ENCODE measurements at places on chromosomes 13 and 19.

DNA sequence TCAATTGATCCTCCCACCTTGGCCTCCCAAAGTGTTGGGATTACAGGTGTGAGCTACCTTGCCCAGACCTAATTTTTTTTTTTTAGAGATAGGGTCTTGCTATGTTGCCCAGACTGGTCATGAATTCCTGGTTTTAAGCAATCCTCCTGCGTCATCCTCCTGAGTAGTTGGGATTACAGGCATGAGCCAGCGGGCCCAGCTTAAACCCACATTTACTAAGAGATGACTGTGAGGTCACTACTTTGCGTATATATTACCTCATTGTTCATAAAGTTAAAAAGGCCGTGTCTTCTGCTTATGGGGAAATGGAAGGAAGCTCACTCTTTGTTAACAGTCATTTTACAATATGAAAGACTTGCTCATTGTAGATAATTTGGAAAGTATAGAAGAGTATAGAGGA is 39.6 kb upstream of the C1QTNF9 start:
- DNase-seq: no peak

DNA sequence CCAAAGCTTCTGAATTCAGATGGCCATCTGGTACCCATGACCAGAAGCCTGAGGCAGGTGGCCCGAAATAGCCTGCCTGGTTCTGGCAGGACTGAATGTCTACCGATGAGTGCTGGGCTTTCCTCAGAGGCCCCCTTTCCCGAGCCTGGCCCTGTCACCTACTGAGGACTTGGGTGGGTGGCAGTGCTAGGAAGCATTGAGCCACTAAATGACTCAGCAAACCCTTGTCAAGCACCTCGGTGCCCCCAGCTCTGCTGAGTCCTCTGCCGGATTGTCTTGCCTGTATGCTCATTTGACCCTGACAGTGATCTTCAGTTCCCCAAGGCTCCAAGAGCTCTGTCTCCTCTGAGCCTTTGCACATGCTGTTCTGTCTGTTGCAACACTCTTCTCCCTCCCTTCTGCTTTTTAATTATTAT is 17.9 kb downstream of the PPP1R37 start:
- no peak for DNase-seq

GRCh38 chr13:24348797-24349515 is 39.6 kb downstream of the C1QTNF9 start:
- no peak for DNase-seq

DNA sequence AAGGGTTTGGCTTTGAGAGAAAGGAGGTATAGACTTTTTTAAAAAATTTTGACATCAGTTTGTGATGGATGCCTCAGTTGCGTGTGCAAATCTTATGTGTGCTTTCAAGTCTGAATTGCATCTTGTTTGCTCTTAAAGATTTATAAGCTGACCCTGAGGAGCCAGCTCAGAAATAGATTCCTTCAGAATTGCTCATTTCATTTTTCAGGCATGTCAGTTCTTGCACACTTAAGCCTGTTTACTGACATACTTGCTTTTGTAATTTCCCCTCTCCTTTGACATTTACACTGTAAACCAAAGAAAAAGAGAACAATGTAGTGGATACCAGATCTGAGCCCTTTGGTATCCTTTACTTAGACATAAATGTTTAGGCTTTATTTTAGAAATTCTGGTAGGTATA is 87.6 kb downstream of the RNF17 start:
- no peak for DNase-seq

GRCh38 chr19:7930765-7931164 is 4.8 kb upstream of the CTXN1 start:
- DNase-seq: no peak

DNA sequence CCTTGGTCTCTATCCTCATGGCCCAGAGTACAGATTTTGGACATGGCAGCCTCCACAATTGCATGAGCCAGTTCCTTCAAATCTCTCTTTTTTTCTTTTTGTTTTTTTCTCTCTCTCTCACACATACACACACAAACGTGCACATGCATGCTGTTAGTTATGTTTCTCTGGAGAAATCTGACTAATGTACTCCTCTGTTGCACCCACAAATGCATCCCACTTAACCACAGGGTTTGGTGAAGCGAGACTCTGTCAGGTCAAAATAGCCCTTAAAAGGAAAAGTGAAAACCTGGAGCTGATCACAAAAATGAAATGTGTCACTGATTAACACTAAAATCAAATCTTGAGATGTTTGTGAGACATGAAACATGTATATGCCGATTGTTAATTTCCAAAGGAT is 374.6 kb upstream of the ARGLU1 start:
- DNase-seq: no peak

GRCh38 chr13:20877902-20878301 is 24.6 kb downstream of the XPO4 start:
- no peak for DNase-seq

DNA sequence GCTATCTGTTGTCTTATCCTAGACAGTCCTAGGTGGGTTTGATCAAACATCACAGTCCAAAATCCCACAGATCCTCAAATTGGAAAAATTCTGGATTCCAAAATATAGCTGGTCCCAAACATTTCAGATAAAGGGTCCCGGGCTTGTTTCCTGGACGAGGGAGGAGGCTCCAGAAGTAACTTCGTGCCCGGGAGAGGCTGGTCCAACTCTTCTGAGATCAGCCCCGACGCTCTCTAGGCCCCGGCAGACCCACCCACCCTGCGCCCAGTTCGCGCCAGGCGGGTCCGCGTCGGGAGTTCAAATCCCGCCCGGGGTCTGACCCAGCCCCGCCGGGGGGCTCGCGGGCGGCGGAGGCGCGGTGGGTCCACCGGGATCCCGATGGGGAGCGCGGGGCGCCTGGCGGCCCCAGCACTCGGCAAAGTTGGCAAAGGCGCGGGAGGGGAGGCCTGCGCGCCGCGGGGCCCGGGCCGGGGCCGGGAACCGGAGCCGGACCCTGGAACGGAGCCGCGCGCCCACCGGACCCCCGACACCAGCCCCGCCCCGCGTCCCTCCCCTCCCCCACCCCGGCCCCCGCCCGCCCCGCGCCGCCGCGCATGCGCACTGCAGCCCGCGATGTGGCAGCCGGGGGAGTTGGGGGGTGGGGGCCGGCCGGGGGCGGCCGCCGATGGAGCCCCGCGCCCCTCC is 513 bp downstream of the MIER2 start:
- peak; percentile 70 for DNase-seq

- DNase-seq: no peak
These were observed 121.8 kb downstream of the URI1 start for GRCh38 chr19:30063650-30064347.

DNA sequence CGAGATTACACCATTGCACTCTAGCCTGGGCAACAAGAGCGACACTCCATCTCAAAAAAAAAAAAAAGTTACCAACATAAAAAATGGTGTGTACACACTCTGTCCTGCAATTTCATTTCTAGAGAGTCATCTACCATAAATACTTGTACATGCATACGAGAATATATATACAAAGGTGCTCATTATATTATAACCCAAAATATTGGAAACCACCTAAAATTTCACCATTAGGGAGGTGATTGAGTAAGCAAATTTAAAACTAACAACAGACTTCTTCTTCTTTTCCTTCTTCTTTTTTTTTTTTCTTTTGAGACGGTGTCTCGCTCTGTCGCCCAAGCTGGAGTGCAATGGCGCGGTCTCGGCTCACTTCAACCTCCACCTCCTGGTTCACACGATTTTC is 7.4 kb upstream of the C5AR1 start:
- no peak for DNase-seq

GRCh38 chr19:41541990-41542584 is 33.9 kb upstream of the CEACAM21 start:
- DNase-seq: no peak

GRCh38 chr13:28753946-28754345 is 35.2 kb upstream of the SLC46A3 start:
- no peak for DNase-seq

DNA sequence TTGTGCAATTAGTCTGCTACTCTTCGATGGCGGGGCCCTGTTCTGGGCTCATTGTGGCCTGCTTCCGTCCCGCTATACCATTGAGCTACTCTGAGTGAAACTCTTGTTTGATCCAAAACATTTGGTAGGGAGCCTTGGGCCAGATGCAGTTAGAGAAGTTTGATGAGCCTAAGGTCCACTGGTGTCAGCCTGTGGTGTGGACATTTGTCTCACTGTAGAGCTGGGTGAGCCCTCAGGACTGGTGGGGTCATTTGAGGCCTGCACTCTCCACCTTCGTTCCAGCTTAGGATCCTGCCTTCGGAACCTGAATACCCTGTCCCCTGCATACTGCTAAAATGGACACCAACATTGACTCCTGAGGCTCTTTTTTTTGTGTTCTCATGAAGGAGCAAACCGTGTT is 6.9 kb downstream of the UBAC2 start:
- DNase-seq: no peak

- DNase-seq: no peak
These were observed 74.5 kb downstream of the ZIC5 start for GRCh38 chr13:99897076-99897440.
